ENCODE measurements at places on chromosomes 13 and 19. TPM values are rescaled to one million over a fixed set of nuclear protein-coding genes. Genes with fewer than 3 reads are reported as not detected.

DNAJC3 gene
- total RNA-seq: 11.1 TPM

MYADM gene
- 357 TPM for total RNA-seq

PLA2G4C gene
- total RNA-seq: 11.9 TPM

HSD11B1L gene
- 4.8 TPM for total RNA-seq

HSD17B14 gene
- 15.3 TPM for total RNA-seq

U2AF1L4 gene
- total RNA-seq: 28.4 TPM

CEACAM4 gene
- not detected for total RNA-seq

DZIP1 gene
- total RNA-seq: 13.6 TPM

ZIK1 gene
- total RNA-seq: not detected

IGLON5 gene
- 0.03 TPM for total RNA-seq

GGN gene
- 0.22 TPM for total RNA-seq

GPC6 gene
- 3.5 TPM for total RNA-seq

KCTD12 gene
- total RNA-seq: 2.2 TPM

OLFM4 gene
- not detected for total RNA-seq

FXYD1 gene
- 0.08 TPM for total RNA-seq

SSC5D gene
- total RNA-seq: 0.45 TPM

SAMD1 gene
- total RNA-seq: 44.9 TPM

RGCC gene
- total RNA-seq: 1.3 TPM

DYRK1B gene
- total RNA-seq: 19.2 TPM

ZNF723 gene
- total RNA-seq: not detected

CDADC1 gene
- total RNA-seq: 7.9 TPM

CERS1 gene
- total RNA-seq: 5.1 TPM

CASP14 gene
- total RNA-seq: not detected

TEKTIP1 gene
- total RNA-seq: not detected

ZNF284 gene
- total RNA-seq: 0.39 TPM

SERTAD1 gene
- total RNA-seq: 32.1 TPM

ERVK3-1 gene
- total RNA-seq: 91.6 TPM

GJA3 gene
- total RNA-seq: 1.3 TPM

CRLF1 gene
- total RNA-seq: 4.5 TPM

PSG11 gene
- total RNA-seq: not detected

FUZ gene
- 13.3 TPM for total RNA-seq

IRGC gene
- not detected for total RNA-seq

TEX101 gene
- total RNA-seq: not detected

All from A549 treated with CORT108297 at 1 μM for 4 hours (cell line).